ENCODE measurements at places on chromosomes 6 and 20.

- DNase-seq = no peak
Measured at GRCh38 chr6:1099264-1099663, 212.6 kb upstream of the FOXQ1 start.

DNA sequence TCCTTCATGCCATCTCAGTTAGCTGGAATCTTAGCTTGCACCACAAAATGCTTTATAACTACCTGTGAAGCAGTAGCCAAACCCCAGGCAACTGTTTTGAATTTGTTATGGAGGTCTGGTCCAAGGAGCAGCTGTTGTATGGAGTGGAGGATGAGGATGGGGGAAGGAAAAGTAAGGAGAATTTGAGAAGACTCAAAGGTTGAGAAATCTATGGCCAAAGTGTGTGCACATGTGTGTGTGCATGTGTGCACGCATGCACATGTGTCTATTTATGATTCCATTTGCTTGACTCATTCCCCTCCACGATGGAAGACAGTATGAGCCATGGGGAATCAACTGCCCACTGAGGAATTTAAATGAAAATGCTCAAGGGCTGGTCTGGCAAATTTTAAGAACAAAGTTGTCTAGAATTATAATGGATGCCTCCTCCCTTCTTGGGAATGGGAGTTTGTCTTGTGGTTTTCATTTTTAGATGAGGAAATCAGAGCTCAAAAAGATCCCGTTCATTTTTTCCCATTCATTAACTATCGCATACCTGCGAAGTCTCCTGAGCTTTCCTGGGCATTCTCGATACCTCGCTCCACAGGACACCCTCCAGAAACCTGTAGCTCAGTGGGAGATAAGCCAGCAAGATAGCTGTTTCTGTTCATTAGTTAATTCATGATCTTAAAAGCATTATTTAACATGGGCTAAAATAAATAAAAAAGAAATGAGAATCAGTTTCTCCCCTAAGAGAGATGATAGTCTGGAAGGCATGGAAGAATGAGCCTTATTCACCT is 152.3 kb upstream of the NEDD9 start:
- no peak for DNase-seq

GRCh38 chr20:50629670-50630045 is 61.7 kb downstream of the RIPOR3 start:
- no peak for DNase-seq

DNA sequence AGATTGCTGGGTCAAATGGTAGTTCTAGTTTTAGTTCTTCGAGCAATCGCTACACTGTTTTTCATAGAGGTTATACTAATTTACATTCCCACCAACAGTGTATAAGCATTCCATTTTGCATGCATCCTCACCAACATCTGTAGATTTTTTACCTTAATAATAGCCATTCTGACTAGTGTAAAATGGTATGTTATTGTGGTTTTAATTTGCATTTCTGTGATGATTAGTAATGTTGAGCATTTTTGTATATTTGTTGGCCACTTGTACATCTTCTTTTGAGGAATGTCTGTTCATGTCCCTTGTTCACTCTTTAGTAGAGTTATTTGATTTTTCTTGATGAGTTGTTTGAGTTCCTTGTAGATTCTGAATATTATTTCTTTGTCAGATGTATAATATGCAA is 236.2 kb downstream of the GRM1 start:
- DNase-seq = no peak

DNA sequence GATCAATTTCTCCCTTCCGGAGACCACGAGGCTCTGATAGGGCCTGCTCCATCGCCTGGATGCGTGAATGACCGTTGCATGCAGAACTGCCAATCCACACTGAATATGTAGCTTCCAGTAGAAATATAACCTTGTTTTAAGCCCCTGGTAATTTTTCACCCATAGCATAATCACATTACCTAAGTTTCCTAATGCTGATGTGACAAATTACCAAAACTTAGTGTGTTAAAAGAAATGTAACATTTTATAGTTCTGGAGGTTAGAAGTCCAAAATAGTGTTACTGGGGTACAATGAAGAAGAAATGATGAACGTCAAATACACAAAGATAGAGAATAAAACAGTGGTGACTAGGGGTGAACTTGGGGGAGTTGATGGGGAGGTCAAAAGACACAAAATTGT is 22.0 kb upstream of the SIRPD start:
- no peak for DNase-seq

DNA sequence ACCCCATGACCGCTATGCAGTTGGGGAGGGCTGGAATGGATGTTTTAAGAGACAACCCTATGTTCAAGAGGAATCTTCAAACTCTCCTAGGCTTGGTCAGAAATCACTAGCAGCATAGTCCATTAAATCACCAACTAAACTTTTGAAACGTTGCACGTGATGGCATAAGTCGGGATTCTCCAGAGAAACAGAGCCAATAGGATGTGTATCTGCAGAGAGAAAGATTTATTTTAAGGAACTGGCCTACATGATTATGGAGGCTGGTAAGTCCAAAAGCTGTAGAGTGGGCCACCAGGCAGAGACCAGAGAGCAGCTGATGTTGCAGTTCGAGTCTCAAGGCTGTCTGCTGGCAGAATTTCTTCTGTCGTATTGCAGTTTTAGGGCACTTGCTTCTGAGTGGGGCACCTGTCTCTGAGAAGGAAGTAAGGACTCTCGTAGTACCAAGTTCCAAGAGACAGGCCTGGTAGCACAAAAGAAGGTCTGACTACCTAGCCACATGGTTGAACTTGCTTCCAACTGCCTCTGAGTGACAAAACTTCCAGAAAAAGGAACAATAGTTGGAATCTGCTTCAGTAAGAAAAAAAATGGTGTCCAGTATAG is 11.9 kb upstream of the IFNGR1 start:
- DNase-seq = no peak

GRCh38 chr6:25175196-25175595 is 104.0 kb upstream of the CARMIL1 start:
- no peak for DNase-seq

DNA sequence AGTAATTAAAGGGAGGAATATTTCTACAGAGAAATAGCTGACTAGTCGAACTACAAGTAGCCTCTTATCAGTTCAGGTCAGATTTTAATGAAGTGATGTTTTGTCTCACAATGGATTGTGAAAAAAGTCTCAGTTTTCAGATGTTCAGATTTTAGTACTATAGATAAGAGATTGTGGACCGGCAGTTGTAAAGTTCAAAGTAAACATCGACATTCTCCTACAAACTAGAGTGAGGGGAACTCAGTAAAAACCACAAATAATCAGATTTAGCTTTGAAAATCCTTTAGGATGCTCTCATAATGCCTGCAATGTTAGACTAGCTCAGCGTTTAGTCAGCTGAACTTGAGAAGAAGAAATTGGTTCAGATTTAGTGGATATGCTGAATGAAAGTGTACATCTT is 39.9 kb downstream of the RCAN2 start:
- no peak for DNase-seq
